ENCODE measurements at places on chromosomes 11 and 22.

DNA sequence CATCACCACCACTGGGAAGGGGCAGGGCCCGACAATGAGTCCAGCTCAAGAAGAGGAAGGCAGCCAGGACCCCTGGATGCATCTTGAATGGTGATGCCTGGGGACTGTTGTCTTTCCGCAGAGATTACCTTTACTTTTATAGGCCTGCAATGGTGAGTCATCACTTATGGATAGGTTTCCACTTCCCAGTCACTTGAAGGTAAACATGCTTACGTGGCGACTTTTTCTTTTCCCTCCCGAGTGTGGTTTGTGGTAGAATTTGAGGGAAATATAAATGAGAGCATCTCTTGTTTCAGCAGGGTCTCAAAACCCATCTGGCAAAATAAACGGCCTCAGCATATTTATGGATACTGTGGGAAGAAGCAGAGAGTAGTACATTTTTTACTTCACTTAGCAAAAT, at the start of gene MMP13:
Gene MMP13, minus strand, starts transcription at position 109 of the 400 bp plus-strand sequence. Its CDS starts 27 bp downstream, at position 82.
- DNase-seq: no peak

GRCh38 chr11:128503245-128503991, 83.9 kb downstream of the ETS1 start:
- no peak for DNase-seq

DNA sequence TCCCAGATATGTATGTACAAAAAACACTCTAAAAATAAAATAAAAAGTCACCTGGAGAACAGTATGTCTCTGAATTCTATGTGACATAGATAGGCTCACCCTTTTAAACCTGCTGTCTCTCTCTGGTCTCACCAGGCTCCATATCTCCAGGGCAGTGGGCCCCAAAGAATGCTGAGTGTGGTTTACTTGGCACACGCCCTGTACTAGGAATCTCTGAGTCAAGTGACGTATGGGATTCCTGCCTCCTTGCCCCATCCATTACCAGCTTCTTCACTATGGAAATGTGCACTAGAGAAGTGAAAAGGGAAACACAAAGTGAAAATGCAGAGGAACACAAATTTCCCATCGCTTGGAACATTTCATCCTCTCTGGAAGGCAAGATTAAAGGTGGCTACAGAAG, 722.2 kb upstream of the TENM4 start:
- no peak for DNase-seq

GRCh38 chr11:65357856-65358356, 3.4 kb downstream of the TIGD3 start:
- DNase-seq: no peak

GRCh38 chr11:58887452-58887851, 42.9 kb upstream of the GLYATL2 start:
- DNase-seq: no peak

DNA sequence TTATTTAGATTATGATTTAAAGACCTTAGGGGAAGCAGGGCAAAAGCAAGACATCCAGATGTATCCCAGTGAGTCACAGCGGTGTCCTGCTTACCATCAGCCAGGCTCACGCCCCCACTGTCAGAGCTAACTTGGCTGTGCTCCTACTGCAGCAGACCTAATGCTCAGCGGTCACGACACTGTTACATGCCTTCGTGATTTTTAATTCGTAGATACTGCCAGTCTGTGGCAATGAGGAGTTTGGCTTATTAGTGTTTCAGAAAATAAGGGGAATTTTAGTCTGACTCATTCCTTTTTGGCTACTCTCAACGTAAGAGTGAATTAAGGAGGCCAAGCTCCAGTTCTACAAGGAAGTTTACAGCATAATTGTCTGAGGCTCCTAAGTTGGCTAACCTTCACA, 22.7 kb downstream of the EFCAB6 start:
- no peak for DNase-seq

GRCh38 chr22:34236527-34236926, 316.3 kb upstream of the LARGE1 start:
- no peak for DNase-seq

DNA sequence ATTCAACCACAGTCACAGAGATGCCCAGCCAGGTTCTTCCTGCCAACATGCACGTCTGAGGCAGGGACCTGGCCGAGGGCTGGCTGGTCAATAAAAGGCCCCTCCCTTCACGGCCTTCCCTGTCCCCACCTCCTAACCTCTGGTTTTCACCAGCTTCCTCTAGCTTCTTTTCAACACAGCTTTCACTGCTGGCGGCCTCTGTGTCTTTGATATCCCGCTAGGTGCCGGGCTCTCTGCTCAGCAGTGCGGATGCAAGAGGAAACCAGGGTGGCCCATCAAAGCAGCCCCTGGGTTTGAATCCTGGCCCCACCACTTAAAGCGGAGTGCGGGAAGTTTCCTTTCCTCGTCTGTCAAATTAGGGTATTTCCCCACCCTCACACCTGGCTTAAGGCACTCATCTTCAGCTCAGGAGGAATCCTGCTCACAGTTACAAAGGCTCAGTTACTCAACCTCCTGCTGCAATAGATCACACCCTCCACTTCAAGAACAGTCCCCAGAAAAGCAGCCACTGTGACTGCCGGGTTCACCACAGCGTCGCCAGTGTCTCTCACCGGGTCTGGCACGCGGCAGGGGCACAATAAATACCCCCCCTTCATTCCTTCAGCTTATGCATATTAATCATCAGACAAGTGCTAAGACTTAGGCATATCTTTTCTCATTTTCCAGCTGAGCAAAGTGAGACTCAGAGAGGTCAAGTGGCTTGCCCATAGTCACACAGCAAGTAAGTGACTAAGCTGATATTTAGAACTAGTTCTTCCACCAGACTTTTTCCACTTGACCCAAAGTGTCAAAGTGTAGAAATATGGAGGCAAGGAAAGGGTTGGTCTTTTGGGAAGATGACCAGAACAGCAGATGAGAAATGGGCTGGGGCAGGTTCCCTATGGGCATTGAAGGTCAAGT, 45.7 kb downstream of the TXN2 start:
- no peak for DNase-seq

DNA sequence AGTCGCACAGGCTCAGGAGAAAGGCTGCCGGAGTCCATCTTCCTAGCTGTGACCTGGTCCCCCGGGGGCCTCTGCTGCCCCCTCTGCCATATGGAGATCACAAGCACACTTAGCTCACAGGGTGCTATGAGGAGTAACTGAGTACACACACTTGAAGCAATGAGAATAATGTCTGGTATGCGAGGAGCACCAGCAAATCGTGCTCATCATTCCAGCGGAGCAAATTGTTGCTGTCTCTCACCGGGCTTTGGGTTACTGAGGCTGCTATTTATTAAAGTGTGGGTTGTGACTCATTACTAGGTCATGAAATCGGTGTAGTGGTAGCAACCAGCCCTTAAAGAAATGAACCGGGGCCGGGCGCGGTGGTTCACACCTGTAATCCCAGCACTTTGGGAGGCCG, 48.1 kb upstream of the EIF3D start:
- no peak for DNase-seq
